Inflammatory macrophage treated with lipopolysaccharide for 4 hours (primary cell): ENCODE measurements at places on chromosomes 16 and 17.

DNA sequence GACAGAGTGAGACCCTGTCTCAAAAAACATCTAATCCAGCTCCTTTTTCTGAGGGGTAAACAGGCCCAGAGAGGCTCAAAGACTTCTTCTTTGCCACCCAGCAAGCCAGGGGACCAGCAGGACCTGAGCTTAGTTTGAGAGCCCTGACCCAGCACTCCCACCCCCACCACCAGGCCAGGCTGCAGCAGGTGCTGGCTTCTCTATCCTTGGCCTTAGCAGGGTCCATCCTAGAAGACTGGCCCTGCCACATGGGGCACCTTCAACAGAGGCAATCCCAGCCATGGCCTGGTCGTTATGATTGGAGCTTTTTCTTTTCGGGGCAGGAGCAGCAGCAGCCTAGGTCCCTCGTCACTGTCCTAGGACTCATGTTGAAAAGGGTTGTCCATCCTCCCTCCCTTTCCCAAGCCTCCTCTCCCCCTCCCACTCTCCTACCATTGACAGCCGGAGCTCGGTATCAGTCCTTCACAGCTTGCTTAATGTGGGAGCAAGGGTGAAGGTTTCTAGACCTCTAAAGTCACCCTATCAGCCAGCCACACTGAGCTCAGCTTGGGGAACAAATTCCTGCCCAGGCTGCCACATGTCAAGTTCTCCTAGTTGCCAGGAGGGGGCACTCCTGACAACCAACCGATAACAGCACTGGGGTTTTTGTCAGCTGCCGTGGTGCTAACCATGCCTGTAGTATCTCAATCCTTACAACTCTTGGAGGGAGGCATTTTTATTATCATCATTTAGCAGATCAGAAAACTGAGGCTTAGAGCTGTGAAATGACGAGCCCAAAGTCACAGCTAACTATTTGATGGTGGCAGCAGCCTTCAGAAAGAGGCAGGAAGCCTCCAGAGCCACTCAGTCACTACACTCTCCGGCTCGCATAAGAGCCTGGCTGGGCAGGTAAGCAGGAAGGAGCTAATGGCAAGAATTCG is 11.2 kb downstream of the MRPL27 start:
- peak; percentile 64 for DNase-seq

DNA sequence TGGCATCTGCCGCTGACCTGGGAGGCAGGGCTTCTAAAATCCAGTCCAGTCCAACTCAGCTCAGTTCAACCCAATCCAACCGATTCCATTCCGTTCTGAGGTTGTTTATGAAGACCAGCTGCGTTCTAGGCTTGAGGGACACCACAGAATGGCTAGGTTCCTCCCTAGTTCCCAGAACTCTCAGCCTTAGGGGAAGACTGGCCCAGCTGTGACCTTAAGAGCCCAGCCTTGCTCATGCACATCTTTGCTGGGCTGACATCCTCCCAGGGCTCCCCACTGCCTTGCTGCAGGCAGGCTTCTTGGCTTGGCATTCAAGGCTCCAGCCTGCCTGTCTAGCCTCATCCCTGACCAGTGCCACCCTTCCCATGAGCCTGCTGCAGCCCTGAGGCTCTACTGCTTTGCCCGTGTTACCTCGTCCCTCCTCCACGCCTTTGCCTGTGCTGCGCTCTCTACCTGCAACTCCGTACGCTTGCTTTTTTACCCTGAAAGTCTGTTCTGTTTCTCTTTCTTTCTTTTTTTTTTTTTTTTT is 7.9 kb downstream of the SLC12A3 start:
- peak; percentile 52 for DNase-seq

- DNase-seq = no peak
Observed at GRCh38 chr16:64138006-64138405, 983.9 kb downstream of the CDH11 start.

DNA sequence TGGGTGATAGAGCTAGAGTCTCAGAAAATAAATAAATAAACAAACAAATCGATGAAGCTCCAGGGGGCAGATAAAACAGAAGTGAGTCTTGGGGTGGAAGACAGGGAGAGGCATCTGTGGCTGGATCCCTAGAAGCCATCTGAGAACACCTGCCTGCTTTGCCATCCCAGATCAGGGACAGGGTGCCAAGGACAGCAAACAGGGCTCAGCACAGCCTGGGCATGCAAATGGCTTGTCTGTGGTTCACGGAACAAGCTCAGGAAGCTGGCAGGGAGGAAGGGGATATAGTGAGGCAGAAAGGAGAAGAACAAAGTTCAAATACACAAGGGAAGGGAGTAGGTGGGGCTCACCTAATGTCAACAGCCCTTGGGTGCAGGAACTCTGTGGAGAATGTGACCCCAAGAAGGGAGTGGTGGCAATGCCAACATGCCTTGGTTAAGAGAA is 27.5 kb downstream of the TRIM25 start:
- DNase-seq = no peak

GRCh38 chr17:29778956-29779811 is 150.8 kb downstream of the SSH2 start:
- DNase-seq = peak; percentile 65

DNA sequence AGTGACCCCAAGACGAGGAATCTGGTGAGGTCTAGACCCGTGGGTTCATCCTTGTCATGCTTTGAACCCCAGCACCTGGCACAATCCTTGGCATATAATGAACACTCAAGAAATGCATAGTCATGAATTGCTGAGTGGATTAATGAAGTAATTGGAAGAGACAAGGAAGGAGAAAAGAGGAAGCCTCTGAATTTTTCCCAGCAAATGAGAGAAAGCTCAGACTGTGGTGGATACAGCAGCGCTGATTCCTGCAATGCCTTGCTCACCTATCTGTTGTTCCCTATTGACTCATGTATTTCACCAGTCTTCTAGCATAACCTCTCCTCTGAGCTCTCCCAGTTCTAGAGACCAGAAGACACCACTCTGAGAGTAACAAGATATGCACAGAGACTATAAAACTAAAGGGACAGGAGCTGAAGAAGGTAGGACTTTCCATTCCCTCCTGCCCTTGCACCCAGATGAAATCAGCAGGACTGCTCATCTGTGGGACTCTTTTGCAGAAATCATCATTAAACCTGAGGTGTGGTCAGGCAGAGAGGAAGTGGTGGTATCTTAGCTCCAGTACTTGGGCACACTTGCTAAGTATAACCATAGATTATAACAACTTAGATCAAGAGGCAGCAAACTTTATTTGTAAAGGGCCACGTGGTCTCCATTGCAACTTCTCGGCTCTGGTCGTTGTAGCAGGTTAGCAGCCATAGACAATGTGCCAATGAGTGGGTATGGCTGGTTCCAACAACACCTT is 102.8 kb downstream of the MAF start:
- peak; percentile 42 for DNase-seq

GRCh38 chr17:13957636-13958035 is 111.7 kb upstream of the COX10 start:
- DNase-seq = peak; percentile 48

GRCh38 chr16:77500286-77500598 is 65.4 kb upstream of the ADAMTS18 start:
- DNase-seq = no peak

GRCh38 chr16:70481929-70482536 is 27.6 kb downstream of the FCSK start:
- no peak for DNase-seq

DNA sequence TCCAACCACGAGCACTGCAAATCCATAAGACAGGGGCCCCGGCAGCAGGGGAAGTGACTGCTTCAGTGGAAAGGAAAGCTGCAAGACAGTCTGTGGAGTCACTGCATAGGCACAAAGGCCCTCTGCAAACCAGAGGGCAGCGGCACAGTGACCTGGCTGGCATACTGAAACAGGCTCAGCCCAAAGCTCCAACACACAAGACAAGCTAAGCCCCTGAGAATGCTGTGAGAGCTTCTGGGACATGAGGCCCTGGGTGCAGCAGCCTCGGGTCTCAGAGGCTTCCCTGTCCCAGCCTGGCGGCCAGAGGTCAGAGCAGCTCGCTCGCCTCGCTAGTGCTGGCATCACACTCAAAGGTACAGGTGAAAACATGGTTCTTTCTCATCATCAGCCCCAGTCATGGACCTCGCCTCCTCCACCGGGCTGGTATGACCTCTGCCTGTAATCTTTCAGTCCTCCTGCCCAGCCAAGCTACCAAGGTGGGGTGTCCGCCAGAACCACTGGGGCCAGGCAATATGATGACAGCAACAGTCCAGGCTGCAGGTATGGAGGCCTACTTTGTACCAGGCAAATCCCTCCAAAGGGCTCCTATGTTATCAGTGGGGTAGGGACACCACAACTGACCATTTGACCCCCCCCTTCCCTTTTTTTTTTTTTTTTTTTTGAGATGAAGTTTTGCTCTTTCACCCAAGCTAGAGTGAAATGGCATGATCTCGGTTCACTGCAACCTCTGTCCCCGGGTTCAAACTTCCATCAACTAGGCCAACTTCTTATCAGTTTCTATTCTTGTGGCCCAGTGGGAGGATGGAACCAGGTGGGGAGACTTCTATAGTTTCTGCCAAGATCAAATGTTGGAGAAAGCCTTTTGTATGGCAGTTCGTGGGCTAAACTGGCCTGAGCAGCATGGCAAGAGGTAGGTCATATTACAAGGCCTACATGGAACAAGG is 19.2 kb downstream of the ST3GAL2 start:
- DNase-seq = peak; percentile 26

DNA sequence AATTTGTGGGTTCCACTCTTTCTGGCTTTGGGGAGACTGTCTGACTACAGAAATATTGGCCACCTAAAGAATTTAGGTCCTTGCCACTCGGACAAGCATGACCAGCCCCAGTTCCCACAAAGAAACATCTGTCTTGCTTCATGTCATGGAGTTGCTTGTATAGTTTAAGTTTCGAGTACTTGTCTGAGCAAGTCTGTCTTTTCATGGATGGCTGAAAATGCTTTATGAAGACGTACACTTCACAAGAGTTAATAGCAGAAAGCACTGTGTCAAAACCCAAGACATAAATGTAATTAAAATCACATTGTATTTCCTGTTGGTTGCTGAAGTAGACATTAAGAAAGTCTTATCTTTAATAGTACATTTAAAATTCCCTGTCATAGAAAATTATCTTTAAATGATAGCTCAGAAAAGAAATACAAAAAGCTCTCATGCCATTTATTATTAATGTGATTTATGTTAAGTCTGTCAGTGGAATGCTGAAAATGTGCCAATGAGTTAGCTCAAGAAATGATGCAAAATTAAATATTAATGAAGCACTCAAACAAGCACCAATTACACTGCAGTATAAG is 29.8 kb upstream of the XYLT2 start:
- DNase-seq = no peak

- no peak for DNase-seq
Observed at GRCh38 chr16:89920723-89921122, 2.1 kb downstream of the MC1R start.

DNA sequence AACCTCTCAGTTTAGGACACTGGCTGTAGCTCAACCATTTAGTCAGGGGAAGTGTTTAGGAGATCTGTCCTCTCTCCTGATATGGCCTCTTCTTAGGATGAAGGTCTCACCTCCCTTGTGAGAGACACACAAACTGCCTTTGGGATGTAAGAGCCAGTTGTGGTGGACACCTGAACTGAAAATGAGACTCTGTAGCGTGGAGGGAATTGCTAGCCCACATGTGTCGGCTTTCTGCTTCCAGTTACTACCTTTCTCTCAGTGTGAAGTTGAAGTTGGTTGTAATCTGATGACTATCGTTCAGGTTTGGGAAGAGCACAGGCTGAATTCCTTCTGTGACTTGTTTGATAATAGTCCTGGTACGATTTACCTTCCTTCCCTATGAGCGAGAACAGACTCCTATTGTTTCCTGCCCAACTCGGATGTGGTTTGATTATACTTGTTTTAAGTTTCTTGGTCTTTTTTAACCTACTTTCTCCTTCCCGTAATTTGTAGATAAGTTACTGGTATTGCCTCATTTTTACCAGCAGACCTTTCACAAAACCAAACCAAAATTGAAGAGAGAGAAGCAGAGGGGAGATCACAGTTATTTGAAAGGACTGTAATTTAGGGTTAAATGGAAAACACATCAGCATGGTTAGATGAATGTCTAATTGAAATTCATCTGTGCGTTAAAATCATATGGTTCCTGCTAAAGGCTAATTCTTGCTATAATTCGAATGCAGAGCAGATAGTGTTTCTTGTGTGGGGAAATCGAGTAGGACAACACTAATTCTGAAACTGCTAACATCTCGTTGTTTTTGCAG is 43.2 kb downstream of the CLEC16A start:
- DNase-seq = no peak

DNA sequence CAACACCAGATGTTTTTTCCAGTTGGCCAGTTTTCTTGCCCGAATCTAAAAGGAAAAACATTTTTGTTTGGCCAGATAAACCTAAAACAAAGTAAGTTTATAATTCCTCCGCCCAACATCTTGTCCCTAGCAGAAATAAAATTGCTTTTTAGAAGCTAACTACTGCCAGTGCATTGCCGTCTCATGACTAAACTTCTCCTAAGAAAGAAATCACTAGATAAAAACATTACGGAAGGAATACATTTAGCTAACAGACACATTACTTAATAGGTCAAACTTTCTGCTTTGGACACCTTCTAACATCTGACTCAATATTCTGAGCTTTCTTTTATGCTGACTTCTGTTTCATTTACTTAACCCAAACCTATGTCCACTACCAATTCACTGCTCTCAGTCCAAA is 36.2 kb downstream of the FBXL20 start:
- DNase-seq = peak; percentile 85

DNA sequence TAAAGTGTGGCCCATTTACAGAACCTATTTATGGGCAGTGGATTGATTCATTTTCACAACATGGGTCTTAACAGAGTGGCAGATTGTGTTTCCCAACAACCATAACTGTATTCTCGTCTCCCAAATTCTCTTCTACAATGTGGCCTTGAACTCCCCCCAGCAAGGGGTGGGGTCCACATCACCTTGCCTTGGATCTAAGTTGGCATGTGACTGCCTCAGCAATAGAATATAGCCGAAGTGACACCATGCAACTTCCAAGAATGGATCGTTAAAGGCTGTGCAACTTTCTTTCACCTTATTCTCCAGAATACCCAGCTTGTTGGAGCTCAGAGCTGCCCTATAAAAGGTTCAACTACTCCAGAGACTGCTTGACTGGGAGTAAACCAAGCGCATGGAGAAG is 72.0 kb upstream of the CDH5 start:
- DNase-seq = no peak

- DNase-seq = no peak
Observed at GRCh38 chr16:59634951-59635350, 900.8 kb upstream of the GOT2 start.

- DNase-seq = no peak
Observed at GRCh38 chr17:40535438-40535837, 29.8 kb downstream of the CCR7 start.

DNA sequence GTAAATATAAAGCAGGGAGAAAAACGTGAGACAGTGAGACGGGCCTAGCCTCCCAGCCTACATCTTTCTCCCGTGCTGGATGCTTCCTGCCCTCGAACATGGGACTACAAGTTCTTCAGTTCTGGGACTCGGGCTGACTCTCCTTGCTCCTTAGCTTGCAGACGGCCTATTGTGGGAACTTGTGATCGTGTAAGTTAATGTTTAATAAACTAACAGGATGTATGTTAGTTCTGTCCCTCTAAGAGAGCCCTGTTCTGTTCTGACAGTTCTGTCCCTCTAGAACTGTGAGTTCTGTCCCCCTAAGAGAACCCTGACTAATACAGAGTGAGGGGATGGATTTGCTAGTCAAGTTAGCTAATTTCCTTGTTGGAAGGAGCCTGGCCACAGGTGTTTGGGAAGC is 16.7 kb upstream of the MYH10 start:
- DNase-seq = no peak
